ENCODE measurements at places on chromosomes 2 and 18. TPM values are rescaled to one million over a fixed set of nuclear protein-coding genes. Genes with fewer than 3 reads are reported as not detected.

The CD28 gene
- total RNA-seq: 0.80 TPM

The TMEM182 gene
- 0.98 TPM for total RNA-seq

The CHRNA1 gene
- not detected for total RNA-seq

The CNTNAP5 gene
- not detected for total RNA-seq

The ABCB6 gene
- total RNA-seq: 25.5 TPM

The IL1RL2 gene
- total RNA-seq: not detected

The LHCGR gene
- total RNA-seq: not detected

The RFTN2 gene
- total RNA-seq: 2.3 TPM

The ZNF396 gene
- total RNA-seq: 1.4 TPM

The LRRC30 gene
- total RNA-seq: not detected

The CFLAR gene
- 18.2 TPM for total RNA-seq

The SPATA3 gene
- not detected for total RNA-seq

The CCDC74B gene
- total RNA-seq: 21.1 TPM

The TPO gene
- not detected for total RNA-seq

The SLC14A1 gene
- total RNA-seq: 22.7 TPM

The NABP1 gene
- total RNA-seq: 12.5 TPM

The ATP6V1B1 gene
- 0.41 TPM for total RNA-seq

The ZSWIM2 gene
- not detected for total RNA-seq

The CCT7 gene
- total RNA-seq: 547 TPM

The RIOK3 gene
- total RNA-seq: 41.2 TPM

The CLEC4F gene
- not detected for total RNA-seq

All from A375 (cell line).